ENCODE measurements at places on chromosomes 6 and 20. TPM values are rescaled to one million over a fixed set of nuclear protein-coding genes. Genes with fewer than 3 reads are reported as not detected.
A peak's percentile ranks its signal among the peaks of the same experiment; 100 is the strongest.

TBXT gene
- total RNA-seq, result not detected

CENPQ gene
- 7.2 TPM for total RNA-seq

CABLES2 gene
- total RNA-seq, result 5.0 TPM

AFG1L gene
- 7.1 TPM for total RNA-seq

MBOAT1 gene
- 8.6 TPM for total RNA-seq

GRM1 gene
- total RNA-seq, result not detected

BMP5 gene
- total RNA-seq, result 0.96 TPM

C6orf15 gene
- not detected for total RNA-seq

SLX4IP gene
- total RNA-seq, result 6.9 TPM

OR2J2 gene
- not detected for total RNA-seq

SRSF6 gene
- 121 TPM for total RNA-seq

MDN1 gene
- 31.6 TPM for total RNA-seq

DNA sequence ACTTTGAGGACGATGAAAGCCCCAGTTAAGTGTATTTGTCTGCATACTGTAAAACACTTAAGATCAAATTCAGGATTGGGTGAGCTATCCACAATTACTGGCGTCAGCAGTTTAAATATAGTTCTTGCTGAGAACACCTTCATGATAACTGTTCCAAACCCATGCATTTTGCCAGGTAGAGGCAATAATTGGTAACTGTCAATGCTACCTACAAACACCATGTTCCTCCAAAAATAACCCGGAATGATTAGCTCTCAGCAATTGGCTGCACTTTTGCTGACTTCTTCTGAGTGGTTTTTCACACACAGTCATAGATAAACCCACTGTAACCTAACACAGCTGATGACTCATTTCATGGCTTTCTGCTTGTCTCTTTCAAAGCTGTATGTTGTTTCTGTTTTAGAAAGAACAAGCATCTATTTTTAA is 1358.6 kb upstream of the GJE1 start:
- H3K4me3 ChIP-seq, result no peak overlapping the region
- no peak overlapping the region for H3K27ac ChIP-seq
- no peaks in the 10 kb centered on the region for H3K27me3 ChIP-seq
- H3K36me3 ChIP-seq, result no peaks in the 10 kb centered on the region
- H3K4me1 ChIP-seq, result peaks cover 13% of the 10 kb centered on the region

DNA sequence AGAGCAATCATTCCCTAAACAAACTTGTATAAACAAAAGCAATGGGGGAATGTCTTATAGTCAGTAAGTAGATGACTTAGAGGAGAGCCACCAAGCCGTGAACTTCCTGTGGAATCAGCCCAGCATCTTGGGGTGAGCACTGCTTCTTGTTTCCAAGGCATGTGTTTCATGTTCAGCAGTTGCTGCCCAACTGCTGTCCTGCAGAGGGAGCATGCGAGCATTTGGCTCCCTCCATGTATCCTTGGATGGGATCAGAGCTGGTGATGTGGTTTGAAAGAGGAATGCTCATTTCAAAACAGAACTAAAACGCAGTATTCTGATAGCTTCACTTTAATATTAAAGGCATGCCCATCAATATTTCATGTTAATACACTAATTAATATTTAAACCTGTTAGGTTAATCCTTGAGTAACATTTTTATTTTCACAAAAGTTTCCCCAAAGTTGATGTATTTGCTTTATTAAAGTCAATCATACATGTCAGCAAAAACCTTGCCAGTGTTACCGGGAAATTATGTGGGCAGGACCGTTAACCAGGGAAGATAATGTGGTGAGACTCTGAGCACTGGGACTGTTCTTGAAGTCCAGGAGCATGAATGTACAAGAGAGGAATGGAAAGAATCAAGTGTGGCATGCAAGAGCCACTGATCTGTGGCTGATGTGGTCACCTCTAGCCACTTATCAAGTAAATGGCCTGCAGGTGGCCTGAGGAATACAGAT is 172.1 kb upstream of the GGTLC1 start:
- H3K27me3 ChIP-seq, result no peaks in the 10 kb centered on the region
- H3K36me3 ChIP-seq, result no peaks in the 10 kb centered on the region
- no peak overlapping the region for H3K4me3 ChIP-seq
- no peaks in the 10 kb centered on the region for H3K4me1 ChIP-seq

GRCh38 chr6:83984411-83984810 is 49.2 kb upstream of the MRAP2 start:
- no peak overlapping the region for H3K27ac ChIP-seq
- no peak overlapping the region for H3K4me3 ChIP-seq
- no peaks in the 10 kb centered on the region for H3K36me3 ChIP-seq

GRCh38 chr20:328027-328974 is 2.9 kb downstream of the SOX12 start:
- H3K27me3 ChIP-seq, result no peaks in the 10 kb centered on the region
- H3K4me1 ChIP-seq, result peaks cover 20% of the 10 kb centered on the region
- peak; percentile 63 for DNase-seq
- H3K4me3 ChIP-seq, result peak overlapping the region; percentile 83

DNA sequence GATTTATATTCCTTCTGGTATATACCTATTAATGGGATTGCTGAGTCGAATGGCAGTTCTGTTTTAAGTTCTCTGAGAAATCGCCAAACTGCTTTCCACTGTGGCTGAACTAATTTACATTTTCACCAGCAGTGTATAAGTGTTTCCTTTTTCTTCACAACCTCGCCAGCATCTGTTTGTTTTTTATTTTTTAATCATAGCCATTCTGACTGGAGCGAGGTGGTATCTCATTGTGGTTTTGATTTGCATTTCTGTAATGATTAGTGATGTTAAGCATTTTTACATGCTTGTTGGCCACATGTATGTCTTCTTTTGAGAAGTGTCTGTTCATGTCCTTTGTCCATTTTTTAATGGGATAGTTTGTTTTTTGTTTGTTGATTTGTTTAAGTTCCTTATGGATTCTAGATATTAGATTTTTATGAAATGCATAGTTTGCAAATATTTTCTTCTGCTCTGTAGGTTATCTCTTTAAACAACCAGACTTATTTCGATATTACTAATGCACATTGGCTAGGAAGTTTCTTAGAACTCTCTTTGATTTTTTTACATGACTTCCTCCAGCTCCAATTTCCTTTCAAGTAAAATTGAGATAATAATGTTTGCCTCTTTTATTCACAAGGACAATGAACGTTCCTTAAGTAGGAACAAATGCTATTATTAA is 12.2 kb upstream of the VNN1 start:
- no peak overlapping the region for H3K27ac ChIP-seq
- H3K4me3 ChIP-seq, result no peak overlapping the region
- no peaks in the 10 kb centered on the region for H3K4me1 ChIP-seq

- no peaks in the 10 kb centered on the region for H3K27me3 ChIP-seq
- H3K36me3 ChIP-seq, result peaks cover 10% of the 10 kb centered on the region
- H3K27ac ChIP-seq, result no peak overlapping the region
- peaks cover 12% of the 10 kb centered on the region for H3K4me1 ChIP-seq
- DNase-seq, result no peak
- no peak overlapping the region for H3K4me3 ChIP-seq
Observed at GRCh38 chr6:144574796-144575195, 289.7 kb downstream of the UTRN start.

DNA sequence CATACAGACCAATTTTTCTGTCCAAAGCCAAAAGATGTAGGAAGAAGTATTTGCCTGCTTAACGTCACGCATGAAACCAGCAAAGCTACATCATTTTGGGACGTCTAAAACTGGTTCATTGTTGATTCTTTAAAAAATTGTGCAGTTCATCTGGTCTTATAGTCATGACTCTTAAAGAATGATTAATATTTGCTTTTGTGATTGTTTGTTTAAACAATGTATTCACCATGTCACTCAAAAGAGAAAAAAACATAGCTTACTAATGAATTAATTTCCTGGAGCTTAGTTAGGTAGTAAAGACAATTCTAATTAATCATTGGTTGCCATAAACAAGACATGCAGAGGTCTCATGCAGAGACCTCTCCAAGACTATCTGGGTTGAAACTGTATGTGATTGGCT is 157.3 kb downstream of the RPS12 start:
- H3K4me1 ChIP-seq, result no peaks in the 10 kb centered on the region
- DNase-seq, result no peak
- H3K27ac ChIP-seq, result no peak overlapping the region
- H3K27me3 ChIP-seq, result no peaks in the 10 kb centered on the region

DNA sequence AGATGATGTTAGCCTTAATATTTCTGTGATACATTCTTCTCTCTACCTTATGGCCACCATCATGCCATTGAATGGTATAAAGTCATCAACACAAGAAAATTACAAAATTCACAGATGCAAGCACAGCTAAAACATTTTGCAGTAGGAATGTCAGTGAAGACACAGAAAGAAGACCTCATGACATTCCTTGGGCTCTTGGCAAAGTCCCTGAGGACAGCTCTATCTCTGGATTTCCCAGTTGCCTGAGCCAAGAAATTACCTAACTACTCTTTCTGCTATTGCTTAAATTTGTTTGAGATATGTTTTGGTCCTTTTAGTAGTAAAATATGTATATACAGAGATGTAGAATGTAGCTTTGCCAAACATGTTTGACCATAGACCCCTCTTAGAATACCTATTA is 201.0 kb upstream of the STXBP5 start:
- H3K4me1 ChIP-seq, result no peaks in the 10 kb centered on the region
- H3K4me3 ChIP-seq, result no peak overlapping the region
- H3K27me3 ChIP-seq, result no peaks in the 10 kb centered on the region
- H3K27ac ChIP-seq, result no peak overlapping the region

DNA sequence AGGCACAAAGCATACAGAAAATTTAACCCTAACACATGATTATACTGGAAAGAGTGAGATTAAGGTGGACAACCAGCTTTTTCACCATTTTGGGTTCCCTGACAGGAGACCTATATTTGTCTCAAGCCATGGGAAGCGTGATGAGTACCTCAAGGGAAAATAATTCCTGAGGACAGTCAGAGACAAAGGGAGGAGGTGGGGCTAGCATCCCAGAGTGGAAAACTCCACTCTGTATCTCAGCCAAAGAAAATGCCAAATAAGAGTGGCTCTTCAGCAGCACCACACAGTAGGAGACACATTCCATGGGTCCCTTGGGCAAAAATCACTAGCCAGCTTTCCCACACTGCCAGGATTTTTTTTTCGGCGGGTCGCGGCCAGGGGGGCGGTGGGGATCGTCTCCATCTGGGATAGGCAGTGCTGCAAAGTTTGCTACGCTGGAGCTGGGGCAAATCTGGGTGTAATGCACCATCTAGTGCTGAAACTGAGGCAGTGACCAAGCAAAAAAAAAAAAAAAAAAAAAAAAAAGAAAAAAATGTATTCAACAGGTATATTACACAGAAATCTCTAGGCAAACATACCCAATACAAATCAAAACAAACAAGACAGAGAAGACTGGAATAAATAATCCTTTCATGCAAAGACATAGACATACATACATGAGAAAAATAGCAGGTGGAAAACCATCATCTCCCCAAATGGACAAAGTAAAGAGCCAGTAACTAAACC is 77.3 kb upstream of the SLC35F1 start:
- H3K4me1 ChIP-seq, result no peaks in the 10 kb centered on the region
- no peaks in the 10 kb centered on the region for H3K27me3 ChIP-seq
- H3K27ac ChIP-seq, result no peak overlapping the region
- no peak overlapping the region for H3K4me3 ChIP-seq
- no peaks in the 10 kb centered on the region for H3K36me3 ChIP-seq

- no peak overlapping the region for H3K4me3 ChIP-seq
- no peaks in the 10 kb centered on the region for H3K36me3 ChIP-seq
- DNase-seq, result no peak
- H3K4me1 ChIP-seq, result peaks cover 6% of the 10 kb centered on the region
- no peak overlapping the region for H3K27ac ChIP-seq
- H3K27me3 ChIP-seq, result no peaks in the 10 kb centered on the region
Observed at GRCh38 chr20:63639093-63639975, 12.4 kb upstream of the GMEB2 start.

DNA sequence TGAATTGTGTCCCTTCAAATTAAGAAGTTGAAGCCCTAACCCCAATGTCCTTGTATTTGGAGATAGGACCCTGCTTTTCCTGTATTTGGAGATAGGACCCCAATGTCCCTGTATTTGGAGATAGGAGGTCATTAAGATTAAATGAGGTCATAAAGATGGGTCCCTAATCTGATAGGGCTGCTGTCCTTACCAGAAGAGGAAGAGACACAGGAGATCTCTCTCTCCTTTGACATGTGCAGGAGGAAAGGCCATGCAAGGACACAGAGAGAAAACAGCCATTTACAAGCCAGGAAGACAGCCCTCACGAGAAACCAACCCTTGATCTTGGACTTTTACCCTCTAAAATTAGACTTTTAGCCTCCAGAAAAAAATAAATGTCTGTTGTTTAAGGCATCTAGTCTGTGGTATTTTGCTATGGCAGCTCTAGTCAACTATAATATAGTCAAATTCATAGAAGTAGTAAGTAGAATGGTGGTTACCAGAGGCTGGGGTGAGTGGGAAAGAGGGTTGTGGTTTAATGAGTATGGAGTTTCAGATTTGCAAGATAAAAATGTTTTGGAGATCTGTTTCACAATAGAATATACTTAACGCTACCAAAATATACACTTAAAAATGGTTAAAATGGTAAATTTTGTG is 59.3 kb downstream of the UBE3D start:
- H3K27me3 ChIP-seq, result no peaks in the 10 kb centered on the region
- no peak for DNase-seq
- no peaks in the 10 kb centered on the region for H3K4me1 ChIP-seq

GRCh38 chr6:142926494-142927270 is 18.3 kb downstream of the HIVEP2 start:
- DNase-seq, result peak; percentile 88
- no peak overlapping the region for H3K4me3 ChIP-seq
- H3K4me1 ChIP-seq, result peaks cover 35% of the 10 kb centered on the region
- no peaks in the 10 kb centered on the region for H3K27me3 ChIP-seq

GRCh38 chr20:38199501-38200390 is 34.7 kb upstream of the TGM2 start:
- no peak for DNase-seq
- no peak overlapping the region for H3K27ac ChIP-seq
- no peaks in the 10 kb centered on the region for H3K4me1 ChIP-seq

GRCh38 chr6:107634324-107635056 is 144.6 kb downstream of the SOBP start:
- DNase-seq, result no peak
- H3K27me3 ChIP-seq, result no peaks in the 10 kb centered on the region
- H3K4me1 ChIP-seq, result peaks cover 2% of the 10 kb centered on the region
- H3K36me3 ChIP-seq, result no peaks in the 10 kb centered on the region
- no peak overlapping the region for H3K27ac ChIP-seq
- H3K4me3 ChIP-seq, result no peak overlapping the region

GRCh38 chr6:65123521-65123920 is 583.5 kb downstream of the EYS start:
- H3K27ac ChIP-seq, result no peak overlapping the region
- no peaks in the 10 kb centered on the region for H3K27me3 ChIP-seq
- no peaks in the 10 kb centered on the region for H3K36me3 ChIP-seq
- DNase-seq, result no peak
- H3K4me1 ChIP-seq, result no peaks in the 10 kb centered on the region
- no peak overlapping the region for H3K4me3 ChIP-seq

- no peaks in the 10 kb centered on the region for H3K4me1 ChIP-seq
- H3K27me3 ChIP-seq, result no peaks in the 10 kb centered on the region
- no peaks in the 10 kb centered on the region for H3K36me3 ChIP-seq
- DNase-seq, result no peak
Observed at GRCh38 chr6:156396068-156396771, 381.0 kb upstream of the ARID1B start.

Measured in adrenal gland (tissue), 19 donors.